ENCODE measurements at places on chromosomes 5 and 9.

DNA sequence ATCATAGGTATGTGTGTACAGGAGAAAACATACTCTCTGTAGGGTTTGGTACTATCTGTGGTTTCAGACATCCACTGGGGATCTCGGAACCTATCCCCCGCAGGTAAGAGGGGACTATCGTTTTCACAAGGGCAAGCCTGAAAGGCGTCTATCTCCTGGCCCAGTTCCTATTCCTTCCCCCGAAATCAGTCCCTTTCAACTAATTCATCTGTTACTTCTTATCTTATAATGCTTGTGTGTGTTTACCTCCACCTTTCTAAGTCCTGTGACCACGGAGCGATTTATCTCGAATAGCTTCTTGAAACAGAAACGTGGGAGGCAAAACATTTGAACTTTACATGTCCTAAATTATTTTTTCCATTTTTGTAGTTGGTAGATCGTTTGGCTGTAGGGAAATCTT is 11.4 kb downstream of the ABO start:
- DNase-seq, result no peak

DNA sequence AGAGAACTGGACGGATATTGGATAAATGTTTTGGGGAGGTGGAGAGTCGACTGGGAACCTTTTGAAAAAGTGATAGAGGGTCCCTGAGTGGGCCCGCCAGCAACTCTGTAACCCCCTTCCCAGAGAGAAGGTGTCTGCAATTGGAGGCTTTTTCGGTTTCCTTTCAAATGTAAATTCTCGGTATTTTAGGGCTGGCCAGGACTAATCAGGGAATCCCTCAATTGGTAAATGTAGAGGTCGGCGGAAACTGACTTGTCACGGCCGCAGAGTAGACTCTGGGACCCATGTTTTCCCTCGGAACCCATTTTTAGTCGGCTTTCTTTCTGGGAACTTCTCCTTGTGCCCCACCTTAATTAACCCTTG is 524 bp downstream of the CCNB1 start:
- DNase-seq, result peak; percentile 25

- DNase-seq, result no peak
These were observed 49.0 kb downstream of the PTTG1 start for GRCh38 chr5:160470437-160471361.

- peak; percentile 27 for DNase-seq
These were observed 169.6 kb upstream of the PITX1 start for GRCh38 chr5:135203593-135204036.

DNA sequence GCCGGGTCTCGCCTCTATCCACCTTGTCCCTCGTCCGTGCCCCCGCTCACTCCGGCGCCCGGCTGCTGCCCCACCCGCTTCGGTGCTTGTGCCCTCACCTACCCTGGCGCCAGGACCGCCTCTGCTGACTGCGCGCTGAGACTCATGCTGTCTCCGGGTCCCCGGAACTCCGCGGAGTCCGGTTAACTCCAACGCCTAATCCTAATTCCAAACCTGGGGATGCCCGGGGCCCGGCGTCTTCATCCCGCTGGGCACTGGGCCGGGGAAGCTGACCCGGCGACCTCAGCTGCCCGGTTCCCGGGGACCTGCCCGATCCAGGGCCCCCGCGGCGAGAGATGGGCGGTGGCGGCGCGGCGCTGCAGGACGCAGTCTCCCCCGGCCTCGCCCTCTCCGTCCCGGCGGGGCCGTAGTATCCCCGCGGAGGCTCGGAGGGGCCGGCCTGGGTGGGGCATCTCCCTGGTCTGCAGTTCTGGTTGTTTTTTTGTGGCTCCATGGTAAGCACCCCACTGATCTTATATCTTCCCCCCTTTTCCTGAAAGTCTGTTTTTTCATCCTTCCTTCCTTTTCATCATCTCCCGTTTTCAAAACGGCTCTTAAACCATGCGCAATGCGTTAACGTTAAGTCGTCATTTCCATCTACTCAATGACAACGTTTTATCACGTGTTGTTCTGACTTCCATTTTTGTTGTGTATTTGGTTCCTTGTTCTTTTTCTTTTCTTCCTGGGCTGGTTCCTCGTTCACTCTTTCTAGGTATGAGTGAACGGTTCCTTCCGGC is 41.1 kb upstream of the PLEKHG4B start:
- no peak for DNase-seq

GRCh38 chr5:123044926-123045617 is 8.5 kb upstream of the PPIC start:
- DNase-seq, result no peak

All from suppressor macrophage treated with lipopolysaccharide for 4 hours (primary cell).